Mammary epithelial cell (primary cell): ENCODE measurements at places on chromosomes 2 and 18.

DNA sequence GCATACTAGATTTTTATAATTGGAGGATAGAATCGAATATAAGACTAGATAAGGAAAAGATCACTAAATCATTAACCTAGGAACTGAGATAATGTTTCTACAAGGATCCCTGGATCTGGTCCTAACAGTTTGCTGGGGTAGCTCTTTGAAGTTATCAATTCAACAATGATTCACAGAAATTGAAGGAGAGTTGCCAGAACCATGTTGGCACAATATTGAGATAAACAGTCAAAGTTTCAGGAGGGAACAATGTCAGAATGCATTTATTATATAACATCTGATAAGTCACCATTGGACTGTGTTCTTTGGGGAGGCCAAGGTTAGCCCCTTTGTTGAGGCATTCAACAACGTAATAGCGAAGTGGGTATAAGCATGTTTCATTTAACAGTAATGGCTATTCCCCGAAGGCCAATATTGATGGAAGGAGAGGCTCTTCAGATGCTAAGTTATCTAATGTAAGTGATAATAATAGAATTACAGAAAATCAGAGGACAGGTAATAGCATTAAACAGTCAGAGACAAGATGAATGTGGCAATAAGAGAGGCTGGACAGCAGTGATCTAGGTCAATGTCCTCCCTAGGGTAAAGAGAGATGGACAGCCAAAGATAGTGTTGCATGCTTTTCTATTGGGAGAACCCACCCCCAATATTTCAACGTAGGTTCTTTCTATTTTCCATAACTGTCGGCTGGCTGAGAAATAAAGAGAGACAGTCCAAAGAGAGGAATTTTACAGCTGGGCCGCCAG lies 604.8 kb upstream of the GYPC start:
- no peak for DNase-seq

GRCh38 chr18:67068608-67069007 lies 447.9 kb downstream of the DSEL start:
- no peak for DNase-seq

- no peak for DNase-seq
Measured at GRCh38 chr2:109497911-109498870, 115.6 kb downstream of the SEPTIN10 start.

- no peak for DNase-seq
Measured at GRCh38 chr2:238643400-238643907, 204.4 kb upstream of the TWIST2 start.

GRCh38 chr2:128356127-128356526 lies 37.5 kb upstream of the HS6ST1 start:
- DNase-seq = no peak
